Psoas muscle (tissue), 8 donors: ENCODE measurements at places on chromosomes 11 and 22. TPM values are rescaled to one million over a fixed set of nuclear protein-coding genes. Genes with fewer than 3 reads are reported as not detected.

- DNase-seq = no peak
Measured at GRCh38 chr11:10722307-10722706, 28.7 kb upstream of the CTR9 start.

DNA sequence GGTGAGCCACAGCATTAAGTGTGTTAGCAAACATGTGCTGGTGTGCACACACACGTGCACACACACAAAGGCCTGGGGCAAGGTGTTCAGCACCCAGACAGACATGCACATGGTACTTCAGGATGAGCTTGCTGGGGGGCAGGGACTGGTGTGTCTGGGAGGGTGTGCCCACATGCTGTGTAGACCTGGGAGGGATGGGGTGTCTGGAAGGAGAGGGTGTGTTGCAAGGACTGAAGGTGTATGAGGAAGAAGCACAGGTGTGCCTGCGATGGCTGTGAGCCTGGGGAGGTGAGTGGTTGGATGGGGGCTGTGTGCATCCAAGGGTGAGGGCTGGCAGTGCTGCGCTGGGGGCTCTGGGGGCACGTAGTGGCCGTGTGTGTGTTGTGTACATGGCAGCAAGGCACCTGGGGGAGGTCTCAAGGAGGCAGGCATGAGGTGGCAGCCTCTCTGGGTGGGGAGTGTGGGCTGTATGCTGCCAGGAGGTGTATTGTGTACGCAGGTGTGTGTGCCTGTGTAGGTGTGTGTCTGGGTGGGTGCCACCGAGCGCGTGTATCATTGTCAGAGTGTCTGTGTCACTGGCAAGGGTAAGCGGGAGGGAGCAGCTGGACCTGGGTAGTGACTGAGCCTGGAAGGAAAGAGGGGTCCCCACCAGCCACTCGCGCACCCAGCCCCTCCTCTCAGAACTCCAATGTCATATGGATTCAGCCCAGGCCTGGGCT is 2.2 kb downstream of the NRXN2 start:
- DNase-seq = no peak

DNA sequence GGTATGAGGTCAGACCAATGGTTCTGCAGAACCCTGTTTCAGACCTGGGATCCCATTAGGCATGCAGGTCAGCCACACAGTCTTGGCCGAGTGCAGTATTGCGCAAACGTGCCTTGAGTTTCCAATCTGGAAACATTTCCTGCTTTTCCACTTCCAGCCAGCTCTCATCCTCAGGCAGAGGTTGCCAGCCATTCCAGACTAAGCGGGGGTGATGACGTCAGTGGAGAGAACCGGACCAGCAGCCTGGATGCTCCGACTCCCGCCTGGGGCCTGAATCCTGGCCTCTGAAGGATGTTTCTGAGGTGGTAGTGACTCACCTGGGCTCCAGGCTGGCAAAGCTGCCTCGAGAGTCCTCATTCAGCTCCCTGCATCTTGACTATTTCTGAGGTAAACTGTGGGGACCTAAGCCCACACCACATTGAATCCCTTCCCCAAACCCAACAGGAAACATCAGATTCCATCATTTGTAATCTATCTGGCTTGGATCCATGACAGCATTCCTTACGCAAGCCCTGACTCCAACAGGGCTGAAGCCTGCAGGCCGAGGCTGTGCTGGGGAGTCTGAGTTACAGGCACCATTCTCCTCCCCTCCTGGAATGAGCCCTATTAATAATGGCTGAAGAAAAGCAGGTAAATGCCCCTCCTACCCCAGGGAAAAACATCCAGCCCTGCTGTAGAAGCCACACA is 83.0 kb downstream of the ABTB2 start:
- peak; percentile 91 for DNase-seq

GRCh38 chr22:27116312-27117086 is 459.1 kb downstream of the MIAT start:
- DNase-seq = no peak

- DNase-seq = no peak
Measured at GRCh38 chr11:76745561-76746207, 37.5 kb upstream of the TSKU start.

GRCh38 chr11:46554213-46555147 is 39.3 kb downstream of the AMBRA1 start:
- DNase-seq = no peak

GRCh38 chr11:78925387-78925786 is 350.7 kb upstream of the NARS2 start:
- no peak for DNase-seq

- DNase-seq = no peak
Measured at GRCh38 chr22:44349594-44349993, 36.8 kb upstream of the SHISAL1 start.

- no peak for DNase-seq
Measured at GRCh38 chr11:103359216-103359615, 250.0 kb downstream of the DYNC2H1 start.

GRCh38 chr22:23375031-23375827 is 194.9 kb downstream of the BCR start:
- DNase-seq = no peak

- DNase-seq = no peak
Measured at GRCh38 chr11:69131644-69132300, 24.0 kb upstream of the SMIM38 start.

GRCh38 chr22:44424867-44425693 is 73.0 kb downstream of the RTL6 start:
- DNase-seq = no peak

DNA sequence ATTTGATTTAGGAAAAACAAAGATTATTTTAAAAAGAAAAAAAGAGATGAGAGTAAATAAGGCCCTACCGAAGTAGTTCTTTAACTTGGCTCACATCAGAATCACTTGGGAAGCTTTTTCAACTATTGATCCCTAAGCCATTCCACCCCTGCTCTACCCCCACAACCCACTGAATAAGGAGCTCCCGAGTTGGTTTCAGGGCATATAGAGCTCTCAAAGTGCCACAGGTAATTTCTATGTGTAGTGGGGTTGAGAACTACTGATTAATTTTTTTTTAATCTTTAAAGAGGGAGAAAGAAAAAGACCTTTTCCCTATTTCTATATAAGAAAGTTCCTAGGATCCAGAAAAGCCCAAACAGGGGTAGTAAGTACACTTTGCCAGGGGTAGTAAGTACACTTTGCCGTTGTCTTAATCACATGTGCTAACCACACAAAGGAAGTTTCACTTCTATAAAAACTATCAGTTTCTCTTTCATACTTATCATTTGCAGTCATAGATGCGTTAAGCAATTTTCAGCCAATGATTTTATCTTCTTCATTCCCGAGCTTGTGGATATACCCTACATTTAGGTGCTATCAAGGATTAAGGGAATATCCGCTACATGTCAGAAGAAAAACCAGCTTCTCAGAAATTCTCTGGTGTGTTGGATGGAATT is 108.4 kb upstream of the ZC3H12C start:
- no peak for DNase-seq

DNA sequence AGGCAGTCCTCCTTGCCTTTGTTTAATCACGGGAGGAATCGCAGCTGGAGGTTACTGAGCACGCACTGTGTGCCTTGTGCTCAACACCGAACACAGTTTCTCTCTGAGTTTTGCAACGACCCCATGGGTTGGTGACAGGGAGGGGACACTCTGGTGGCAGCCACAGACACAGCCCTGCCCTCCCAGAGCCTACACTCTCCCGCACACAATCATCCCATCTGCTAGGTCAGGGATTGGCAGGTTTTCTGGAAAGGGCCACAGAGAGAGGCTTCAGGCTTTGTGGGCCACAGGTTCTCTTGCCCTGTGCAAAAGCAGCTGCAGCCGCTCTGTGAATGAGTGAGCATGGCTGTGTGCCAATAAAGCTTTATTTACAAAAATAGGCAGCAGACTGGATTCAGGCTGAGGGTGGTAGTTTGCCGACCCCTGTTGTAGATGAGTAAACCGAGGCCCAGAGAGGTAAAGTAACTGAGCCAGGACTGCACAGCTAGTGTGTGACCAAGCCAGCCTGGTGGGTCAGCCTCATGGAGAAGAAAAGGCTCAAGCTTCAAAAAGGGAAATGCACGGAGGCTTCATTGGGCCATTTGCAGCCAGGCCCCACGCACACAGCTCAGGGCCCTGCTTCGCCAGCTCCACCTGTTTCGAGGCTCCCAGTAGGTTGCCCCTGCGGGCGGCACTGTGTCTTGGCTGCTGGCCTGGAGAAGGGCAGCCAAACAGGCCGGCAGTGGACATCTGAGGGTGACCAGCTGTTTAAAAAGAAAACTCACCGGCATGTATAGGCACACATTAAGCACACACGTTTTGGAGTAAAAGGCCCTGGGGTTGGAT is 16.3 kb downstream of the LTO1 start:
- DNase-seq = no peak

The MAPK11 gene
- 6.3 TPM for total RNA-seq

The FOSL1 gene
- 12.5 TPM for total RNA-seq

The HORMAD2 gene
- not detected for total RNA-seq

The E2F8 gene
- total RNA-seq = 4.6 TPM

The CREB3L1 gene
- total RNA-seq = 3.7 TPM

The RIMBP3C gene
- total RNA-seq = not detected

The UPK2 gene
- not detected for total RNA-seq
